ENCODE measurements at places on chromosomes 1 and 21.

GRCh38 chr1:162993846-162994245 lies 75.3 kb upstream of the RGS4 start:
- no peak for DNase-seq

DNA sequence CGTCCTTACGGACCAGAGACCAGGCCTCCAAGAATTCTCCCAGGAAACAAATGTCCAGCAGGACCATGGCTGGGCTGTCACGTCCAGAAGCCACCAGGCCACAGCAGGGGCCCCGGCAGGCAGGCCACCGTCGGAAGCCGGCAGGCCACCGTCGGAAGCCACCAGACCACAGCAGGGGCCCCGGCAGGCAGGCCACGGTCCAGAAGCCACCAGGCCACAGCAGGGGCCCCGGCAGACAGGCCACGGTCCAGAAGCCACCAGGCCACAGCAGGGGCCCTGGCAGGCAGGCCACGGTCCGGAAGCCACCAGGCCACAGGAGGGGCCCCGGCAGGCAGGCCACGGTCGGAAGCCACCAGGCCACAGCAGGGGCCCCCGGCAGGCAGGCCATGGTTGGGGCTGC lies 67.0 kb upstream of the PDE9A start:
- DNase-seq, result no peak

GRCh38 chr21:27787046-27787445 lies 820.2 kb upstream of the ADAMTS5 start:
- DNase-seq, result no peak

DNA sequence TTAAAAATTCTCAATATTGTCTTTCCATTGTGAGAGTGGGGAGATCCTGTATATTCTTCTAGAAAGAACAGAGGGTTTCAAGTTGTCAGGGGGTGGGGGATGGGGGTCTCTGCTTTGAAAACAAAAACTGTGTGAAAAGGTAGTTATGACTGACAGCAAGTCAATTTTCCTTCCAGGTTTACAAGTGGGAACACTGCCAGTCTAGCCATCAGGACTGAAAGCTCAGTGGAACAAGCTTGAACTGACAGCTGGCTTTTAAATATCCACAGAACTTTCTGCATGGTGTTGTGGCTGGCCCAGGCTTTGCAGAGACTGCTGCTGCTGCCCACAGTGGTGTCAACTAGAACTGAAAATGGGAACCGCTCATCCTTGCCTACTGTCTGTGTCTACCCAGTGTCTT lies 162.6 kb downstream of the TNR start:
- no peak for DNase-seq

GRCh38 chr1:87951852-87952251 lies 623.2 kb downstream of the LMO4 start:
- no peak for DNase-seq

GRCh38 chr1:54781023-54781723 lies 16.9 kb upstream of the PARS2 start:
- no peak for DNase-seq

DNA sequence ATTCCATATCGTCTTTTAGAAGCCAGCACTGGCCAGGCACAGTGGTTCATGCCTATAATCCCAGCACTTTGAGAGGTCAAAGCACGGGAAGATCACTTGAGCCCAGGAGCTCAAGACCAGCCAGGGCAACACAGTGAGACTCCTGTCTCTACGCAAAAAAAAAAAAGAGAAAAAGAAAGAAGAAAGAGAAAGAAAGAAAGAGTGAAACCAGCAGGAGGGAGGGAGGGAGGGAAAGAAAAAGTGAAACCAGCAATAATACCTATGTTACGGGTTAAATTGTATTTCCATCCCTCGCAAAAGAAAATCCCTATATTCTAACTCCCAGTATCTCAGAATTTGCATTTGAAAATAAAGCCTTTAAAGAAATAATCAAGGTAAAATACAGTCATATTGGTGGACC lies 10.4 kb downstream of the COP1 start:
- DNase-seq, result no peak

DNA sequence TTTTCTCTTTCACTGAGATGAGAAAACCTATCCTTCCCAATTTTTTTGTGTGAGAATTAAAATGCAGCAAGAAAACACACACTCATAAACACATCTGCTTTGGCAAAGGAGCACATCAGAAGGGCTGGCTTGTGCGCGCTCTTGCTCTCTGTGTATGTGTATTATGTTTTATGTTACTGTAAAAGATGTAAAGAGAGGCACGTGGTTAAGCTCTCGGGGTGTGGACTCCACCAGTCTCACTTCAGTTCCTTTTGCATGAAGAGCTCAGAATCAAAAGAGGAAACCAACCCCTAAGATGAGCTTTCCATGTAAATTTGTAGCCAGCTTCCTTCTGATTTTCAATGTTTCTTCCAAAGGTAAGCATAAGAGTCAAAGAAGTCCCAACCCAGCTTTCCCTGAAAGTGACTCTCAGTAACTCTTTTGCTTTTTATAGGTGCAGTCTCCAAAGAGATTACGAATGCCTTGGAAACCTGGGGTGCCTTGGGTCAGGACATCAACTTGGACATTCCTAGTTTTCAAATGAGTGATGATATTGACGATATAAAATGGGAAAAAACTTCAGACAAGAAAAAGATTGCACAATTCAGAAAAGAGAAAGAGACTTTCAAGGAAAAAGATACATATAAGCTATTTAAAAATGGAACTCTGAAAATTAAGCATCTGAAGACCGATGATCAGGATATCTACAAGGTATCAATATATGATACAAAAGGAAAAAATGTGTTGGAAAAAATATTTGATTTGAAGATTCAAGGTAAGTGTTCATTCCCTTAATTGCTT lies at the start of gene CD2:
Gene CD2 (plus strand): TSS at position 233 of the 780 bp plus-strand sequence. CDS start 63 bp downstream, at position 296.
- no peak for DNase-seq

GRCh38 chr1:36178471-36179219 lies 22.7 kb downstream of the MAP7D1 start:
- DNase-seq, result no peak

DNA sequence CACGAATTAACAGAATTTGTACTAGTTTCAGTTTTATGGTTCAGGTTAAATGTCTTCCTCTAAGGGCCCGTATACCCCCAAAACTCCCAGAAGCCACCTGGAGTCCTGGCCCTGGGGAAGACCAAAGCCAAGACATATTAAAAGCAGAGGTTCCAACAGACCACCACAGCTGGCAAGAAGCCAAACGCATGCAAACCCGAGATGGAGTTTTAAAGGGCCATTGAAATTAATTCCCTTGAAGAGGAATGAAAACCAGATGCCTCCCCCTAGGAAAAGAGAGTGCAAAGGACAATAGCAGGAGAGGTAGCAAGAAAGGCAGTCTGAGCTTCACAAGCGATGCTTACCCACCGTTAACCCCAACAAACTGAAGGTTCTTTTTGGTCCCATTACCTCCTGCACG lies 48.1 kb downstream of the KANK4 start:
- no peak for DNase-seq

GRCh38 chr1:5597171-5597850 lies 394.9 kb downstream of the NPHP4 start:
- no peak for DNase-seq

DNA sequence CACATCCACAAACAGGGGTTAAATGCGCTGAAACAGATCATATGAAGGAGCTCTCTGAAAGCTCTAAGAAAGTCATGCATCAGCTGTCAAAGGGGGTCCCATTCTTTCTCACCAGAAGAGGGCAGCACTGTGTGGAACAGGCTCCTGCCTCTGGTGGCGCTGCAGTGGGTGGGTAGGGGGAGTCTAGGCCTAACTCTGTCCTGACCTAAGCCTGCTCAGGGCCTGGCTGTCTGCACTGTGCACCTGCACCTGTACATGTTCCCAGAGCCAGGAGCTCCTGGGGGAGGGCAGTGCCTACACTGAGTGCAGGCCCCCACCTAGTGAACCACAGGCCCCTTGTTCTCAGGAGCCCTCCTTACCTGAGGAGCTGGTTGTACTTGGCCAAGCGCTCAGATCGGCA lies 16.0 kb downstream of the ENO1 start:
- DNase-seq, result peak; percentile 33

DNA sequence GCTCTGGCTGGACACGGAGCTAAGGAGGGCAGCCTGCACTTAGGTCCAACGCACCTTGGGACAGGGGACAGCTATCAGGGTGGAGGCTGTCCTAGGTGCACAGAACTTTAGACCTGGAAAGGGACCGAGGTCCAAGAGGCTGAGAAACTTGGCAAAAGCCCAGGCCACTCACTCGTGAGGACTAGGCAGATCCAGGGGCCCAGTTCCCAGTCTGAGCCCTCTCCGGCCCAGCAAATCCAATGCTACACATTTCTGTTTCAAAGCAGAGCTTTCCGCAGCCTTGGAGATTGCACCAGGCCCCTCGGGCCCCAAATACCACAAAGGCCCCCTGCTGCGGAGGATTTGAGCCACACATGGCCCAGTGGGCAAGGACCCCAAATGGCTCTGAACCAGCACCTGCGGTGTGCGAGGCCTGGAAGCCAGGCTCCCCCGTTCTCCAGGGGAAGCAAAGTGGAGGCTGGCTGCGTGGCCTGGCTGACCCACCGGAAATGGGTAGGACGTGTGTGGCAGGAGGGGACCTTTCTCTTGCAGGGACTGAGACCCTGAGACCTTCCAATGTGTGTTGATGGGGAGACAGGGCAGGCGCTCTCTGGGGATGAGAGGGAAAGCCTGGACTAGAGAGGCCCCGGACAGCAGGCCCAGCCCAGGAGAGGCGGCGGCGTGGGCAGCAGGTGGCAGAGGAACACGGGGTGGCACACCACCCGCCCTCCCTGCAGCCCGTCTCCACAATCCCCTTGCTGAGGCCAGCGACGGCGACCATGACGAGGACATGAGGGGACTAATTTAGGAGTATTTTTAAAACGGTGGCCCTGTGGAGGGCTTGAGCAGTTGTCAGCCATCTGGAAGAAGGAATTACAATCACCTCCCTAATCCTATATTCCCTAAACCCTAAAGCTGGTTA lies 118.7 kb downstream of the CASZ1 start:
- no peak for DNase-seq

DNA sequence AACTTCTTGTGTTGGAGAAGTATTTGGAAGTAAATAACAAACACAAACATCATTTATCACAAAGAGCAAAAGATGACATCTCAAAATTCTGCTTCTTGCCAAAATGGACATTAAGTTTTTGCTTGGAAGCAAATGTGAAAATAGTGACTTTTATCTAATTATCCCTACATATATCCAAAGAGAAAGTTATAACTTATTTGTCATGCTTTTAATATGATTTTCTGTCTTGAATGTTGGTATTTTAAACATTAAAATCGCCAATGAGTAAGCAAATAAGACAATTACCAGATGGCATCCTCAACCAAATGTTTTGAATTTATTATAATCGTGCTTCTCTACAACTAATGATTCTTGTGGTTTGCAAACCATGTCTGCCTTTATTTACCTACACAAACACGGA lies 594.3 kb downstream of the KIF26B start:
- DNase-seq, result no peak

DNA sequence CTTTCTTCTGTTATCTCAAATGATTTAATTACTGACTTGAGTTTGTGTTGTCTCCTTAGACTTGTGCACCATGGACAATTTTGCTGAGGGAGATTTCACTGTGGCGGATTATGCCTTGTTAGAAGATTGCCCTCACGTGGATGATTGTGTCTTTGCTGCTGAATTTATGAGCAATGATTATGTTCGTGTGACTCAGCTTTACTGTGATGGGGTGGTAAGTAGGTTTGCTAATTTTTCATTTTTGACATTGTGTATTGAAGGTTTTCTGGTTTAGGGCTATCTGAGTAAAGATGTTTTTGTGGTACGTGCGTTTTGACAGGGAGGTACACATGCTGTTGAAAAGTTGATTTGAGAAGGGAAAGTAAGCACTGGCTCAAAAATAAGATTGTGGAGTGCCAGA lies 14.1 kb downstream of the TTC3 start:
- DNase-seq, result no peak

- no peak for DNase-seq
Observed at GRCh38 chr1:231950331-231951128, 323.9 kb downstream of the DISC1 start.

GRCh38 chr1:27522432-27523336 lies 32.7 kb upstream of the WASF2 start:
- peak; percentile 56 for DNase-seq

- no peak for DNase-seq
Observed at GRCh38 chr1:22262583-22262982, 119.7 kb upstream of the WNT4 start.

DNA sequence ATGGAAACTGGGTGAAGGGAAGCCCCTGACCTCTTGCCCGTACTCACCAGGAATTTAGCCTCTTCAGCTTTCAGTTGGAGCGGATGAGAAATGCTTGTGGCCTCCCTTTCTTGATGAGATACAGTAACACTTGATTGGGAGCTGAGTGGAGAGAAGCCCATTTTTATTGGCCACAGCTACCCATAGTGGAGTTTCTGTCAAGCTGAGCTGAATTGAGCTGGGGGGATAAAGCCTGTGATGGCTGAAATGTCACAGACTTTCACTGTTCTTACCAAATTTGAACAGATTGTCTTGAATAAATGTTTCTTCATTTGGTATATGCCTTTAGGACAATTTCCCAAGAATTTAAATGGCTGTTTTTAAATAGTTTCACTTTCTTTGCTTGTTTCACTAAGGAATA lies 125.9 kb downstream of the ZMYM4 start:
- no peak for DNase-seq

- DNase-seq, result no peak
Observed at GRCh38 chr21:32867597-32867996, 96.0 kb upstream of the PAXBP1 start.

GRCh38 chr21:15400905-15401304 lies 328.9 kb upstream of the USP25 start:
- DNase-seq, result no peak

DNA sequence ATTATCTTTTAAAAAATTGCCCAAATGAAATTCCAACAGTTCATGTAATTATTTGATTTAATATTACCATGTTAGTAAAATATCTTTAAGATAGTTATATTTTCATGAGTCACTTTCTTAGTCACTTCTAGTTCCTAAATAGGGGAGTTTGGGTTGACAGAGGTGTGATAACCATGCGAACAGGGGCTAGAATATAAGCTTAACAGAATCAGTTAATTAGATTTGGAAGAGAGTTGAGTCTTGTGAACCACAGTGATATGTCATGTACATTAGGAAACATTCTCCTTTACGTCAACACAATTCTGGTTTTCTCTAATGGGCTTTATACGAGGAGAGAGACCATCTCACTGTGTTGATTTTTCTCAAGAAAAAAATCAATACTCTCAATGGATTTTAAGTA lies 64.8 kb upstream of the ZNF281 start:
- no peak for DNase-seq

- DNase-seq, result no peak
Observed at GRCh38 chr1:161073474-161074121, 3.9 kb upstream of the ARHGAP30 start.

GRCh38 chr1:1085171-1085841 lies 11.2 kb upstream of the RNF223 start:
- DNase-seq, result no peak

- DNase-seq, result no peak
Observed at GRCh38 chr1:89429062-89429461, 65.2 kb downstream of the GBP6 start.

Measured in hematopoietic multipotent progenitor cell treated with erythropoietin and hydrocortisone succinate and interleukin-3 and kit ligand, for 17 days (in vitro differentiated cells).